ENCODE measurements at places on chromosomes 7 and 10.

DNA sequence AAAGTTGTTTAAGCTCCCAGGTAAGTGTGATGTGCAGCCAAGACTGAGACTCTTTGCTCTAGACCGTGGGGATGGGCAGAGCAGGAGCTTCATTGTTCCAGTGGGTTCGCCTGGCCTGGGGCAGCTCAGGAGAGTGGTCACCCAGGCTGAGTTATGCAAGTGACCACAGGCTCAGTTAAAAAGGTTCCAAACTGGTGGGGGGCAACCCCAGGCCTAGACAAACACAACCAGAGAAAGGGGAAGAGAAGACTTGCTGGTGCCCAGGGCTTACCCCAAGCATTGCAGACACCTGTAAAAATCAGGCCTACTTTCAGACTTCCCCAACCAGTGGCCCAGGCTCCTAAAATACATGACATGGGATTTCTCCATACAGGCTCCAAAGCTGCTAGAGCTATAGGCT is 21.6 kb downstream of the CREB3L2 start:
- no peak for DNase-seq

DNA sequence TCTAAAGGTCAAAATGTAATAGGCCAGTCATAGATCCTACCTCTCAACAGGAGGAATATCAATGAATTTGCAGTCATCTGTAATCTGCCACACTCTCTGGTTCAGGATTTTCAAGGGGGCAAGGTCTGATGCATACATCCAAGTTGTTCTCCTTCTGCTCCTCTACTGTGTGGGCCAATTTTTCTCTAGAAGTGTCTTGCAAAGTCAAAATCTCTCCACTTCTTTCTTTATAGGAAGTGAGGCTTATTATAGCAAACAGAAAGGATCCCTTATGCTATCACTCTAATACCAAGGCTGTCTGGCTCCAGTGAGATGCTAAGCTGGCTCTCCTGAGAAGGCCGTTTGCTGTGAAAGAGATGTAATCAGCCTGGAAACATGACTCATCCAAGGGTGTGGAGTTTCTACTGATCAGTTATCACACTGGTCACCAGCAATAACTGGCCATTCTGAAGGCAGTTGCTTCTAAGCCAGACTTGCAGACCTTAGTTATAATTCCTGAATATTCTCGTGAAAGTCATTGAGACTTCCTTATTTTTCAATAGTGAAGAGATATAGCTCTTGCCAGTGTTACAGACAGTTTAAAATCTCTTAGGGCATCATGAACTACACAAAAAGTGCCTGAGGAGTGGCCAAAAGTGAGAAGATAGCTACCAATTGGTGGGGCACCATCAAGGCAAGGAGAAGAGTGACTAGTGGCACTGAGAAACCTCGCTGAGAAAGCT is 43.2 kb upstream of the LRGUK start:
- no peak for DNase-seq

GRCh38 chr7:48259463-48260280 is 88.4 kb downstream of the ABCA13 start:
- DNase-seq = no peak

GRCh38 chr7:106604303-106604924 is 56.5 kb downstream of the CCDC71L start:
- DNase-seq = no peak

GRCh38 chr10:102280397-102281101 is 35.2 kb downstream of the GBF1 start:
- DNase-seq = no peak

DNA sequence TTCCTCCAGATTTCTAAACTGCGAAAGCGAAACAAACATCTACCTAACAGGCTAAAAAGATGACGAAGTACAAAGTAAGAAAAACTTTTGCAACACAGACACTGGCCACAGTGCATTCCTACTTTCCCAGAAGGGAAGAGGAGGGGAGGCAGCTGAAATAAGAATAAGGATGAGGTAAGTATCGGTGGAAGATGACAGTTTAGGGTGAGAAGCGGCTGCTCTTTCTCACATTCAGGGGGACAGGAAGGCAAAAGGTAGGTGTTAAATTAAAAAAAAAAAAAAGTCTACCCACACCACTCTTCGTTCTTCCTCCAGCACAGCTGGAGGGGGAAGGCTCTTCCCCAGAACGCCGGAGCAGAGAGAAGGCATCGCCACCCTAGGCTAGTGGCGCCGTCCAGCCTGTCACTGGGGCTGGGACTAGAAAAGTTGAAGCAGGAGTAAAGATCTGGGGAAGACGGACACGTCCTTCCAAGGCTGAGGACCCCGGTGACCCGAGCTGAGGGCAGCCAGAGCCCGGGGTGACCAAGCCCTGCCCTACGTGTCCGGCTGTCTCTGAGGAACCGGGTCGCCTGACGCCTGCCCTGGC is 846 bp downstream of the DNAJC1 start:
- no peak for DNase-seq

- no peak for DNase-seq
Observed at GRCh38 chr10:85919491-85920021, 447.0 kb downstream of the GRID1 start.
